ENCODE measurements at places on chromosomes 1 and 21. TPM values are rescaled to one million over a fixed set of nuclear protein-coding genes. Genes with fewer than 3 reads are reported as not detected.
A peak's percentile ranks its signal among the peaks of the same experiment; 100 is the strongest.

NTNG1 gene
- 0.57 TPM for total RNA-seq

RAD54L gene
- 0.97 TPM for total RNA-seq

ERRFI1 gene
- 10.2 TPM for total RNA-seq

DNA sequence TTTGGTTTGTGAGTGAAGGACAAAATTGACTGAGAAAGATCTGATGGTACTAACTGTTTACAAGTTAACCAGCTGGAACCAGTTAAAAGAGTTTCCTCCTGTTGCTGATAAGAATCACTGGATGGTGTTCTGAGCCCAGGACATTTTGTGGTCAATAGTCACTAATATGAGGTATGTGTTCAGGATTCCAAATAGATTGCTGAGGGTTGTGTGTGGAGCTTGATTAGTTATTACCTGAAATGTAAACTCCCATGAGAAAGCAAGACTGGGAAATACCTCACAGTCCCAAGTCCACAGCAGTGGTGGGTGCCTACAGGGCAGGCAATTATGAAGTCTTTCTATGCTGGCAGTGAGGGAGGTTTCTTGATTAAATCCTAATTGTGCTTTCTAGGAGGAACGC lies 164.6 kb downstream of the DNM3 start:
- DNase-seq, result no peak

DYRK3 gene
- total RNA-seq, result 22.2 TPM

MROH7 gene
- 7.0 TPM for total RNA-seq

DNA sequence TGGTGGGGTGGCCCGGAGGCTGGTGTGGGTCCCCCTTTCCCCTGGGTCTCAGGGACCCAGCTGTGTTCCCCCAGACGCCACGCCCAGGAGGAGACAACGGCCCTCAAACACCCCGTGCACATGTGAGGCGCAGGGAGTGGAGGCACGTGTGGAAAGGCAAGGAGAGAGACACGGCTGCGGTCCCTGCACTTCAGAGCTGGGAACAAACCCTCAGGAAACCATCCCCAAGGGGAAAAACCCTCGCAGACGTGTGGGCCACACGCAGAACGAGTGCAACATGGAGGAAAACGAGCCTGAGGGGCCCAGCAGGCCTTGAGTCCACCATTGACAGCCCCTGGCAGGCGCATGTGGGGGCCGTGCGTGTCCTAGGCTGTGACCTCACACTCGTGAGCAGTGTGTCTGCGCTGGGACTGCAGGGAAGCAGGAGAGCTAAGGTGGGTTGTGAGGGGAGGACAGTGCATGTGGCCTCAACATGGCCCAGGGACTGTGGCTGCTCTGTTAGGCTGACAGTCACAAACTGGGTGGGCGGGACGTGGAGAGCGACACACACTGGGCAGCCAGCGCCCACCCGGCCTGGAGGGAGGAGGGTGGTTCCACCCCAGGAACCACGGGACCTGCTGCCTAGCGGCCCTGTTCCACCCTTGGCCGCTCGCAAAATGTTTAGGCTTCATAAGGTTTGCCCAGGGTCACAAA lies 20.0 kb downstream of the ITGB2 start:
- no peak for DNase-seq

DNA sequence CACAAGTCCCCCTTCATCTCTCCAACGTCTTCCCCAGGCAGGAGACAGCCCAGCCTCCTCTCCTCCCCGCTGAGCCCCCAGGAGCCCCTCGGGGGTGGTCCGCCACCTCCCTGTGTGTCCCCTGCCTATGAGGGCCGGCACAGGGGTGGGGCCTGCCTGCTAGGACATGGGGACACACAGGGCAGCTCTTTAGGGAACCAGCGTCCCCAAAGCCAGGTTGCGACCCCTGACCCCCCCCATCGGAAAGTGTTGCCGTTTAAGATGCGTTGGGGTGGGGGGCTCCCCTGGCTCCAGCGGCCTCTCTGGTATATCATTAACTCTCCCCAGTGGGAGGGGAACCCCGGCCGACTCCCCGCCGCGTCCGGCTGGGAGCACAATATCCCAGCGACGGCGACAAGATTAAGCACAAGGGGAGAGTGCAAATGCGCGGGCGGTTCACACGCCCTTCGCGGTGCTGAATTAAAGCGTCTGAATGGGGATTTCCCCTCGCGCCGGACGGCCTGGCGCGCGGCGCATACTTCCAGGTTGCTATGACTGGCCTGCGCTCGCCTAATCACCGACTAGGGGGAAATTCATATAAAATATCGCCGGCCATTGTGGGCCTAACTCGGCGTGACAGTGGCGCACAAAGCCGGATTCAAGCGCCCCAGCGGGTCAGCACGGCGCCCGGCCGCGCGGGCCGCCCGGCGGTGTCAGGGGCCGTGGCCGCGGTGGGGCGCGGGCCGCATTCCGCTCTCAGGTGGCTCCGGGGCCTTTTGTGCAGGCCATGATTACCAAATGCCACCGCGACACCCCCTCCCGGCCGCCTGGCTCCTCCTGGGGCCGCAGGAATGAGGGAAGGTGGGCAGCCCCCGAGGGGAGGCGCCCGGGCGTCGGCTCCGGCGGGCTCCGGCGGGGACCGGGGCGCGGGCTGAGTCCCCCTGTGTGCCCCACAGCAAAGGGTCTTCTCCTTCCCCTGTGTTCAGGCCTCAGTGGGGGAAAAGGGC lies 30.9 kb downstream of the WNT3A start:
- peak; percentile 33 for DNase-seq

GRCh38 chr1:171929121-171929520 lies 87.8 kb downstream of the DNM3 start:
- DNase-seq, result no peak

GRCh38 chr1:105101261-105101660 lies 1351.6 kb downstream of the AMY1C start:
- DNase-seq, result no peak

GRCh38 chr1:247316590-247317197 lies 15.0 kb downstream of the ZNF496 start:
- no peak for DNase-seq

GOLPH3L gene
- total RNA-seq, result 15.1 TPM

GRCh38 chr1:223708651-223709268 lies 3.6 kb upstream of the CAPN2 start:
- no peak for DNase-seq

DNA sequence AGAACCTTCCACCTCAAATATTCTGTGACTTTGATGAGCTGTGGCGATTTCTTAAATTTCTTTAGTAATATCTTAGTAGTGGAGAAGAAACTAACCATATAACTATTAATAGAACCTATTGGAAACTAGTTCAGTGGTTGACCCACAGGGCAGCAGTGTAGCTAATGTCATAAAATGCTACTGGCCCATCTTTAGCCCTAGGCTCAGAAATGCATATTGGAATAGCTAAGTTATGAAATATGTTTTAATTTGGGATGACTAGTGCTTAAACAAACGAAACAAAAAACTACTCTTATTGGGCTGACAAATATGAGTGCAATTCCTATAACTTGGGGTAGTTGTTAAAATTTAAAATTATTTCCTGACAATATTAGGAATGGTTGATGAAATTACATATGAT lies 20.2 kb downstream of the MACO1 start:
- no peak for DNase-seq

DNA sequence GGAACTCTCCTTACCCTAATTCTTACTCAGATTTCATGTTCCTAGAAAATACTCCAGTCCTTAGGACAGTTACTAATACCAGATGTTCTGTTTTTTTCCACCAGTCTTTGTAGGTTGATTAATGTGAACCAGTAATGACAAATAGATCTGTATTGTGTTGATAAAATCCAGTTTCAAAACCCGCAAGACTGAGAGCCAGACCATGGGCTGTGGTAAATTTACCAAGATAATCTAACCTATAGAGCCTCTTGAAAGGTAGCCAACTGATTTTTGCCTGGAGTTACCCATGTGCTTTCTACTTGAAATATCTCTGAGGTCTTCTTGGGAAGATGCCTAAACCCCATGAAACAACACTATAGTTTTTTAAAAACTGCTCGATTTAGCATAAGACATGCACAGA lies 46.5 kb upstream of the CDC7 start:
- no peak for DNase-seq

GRCh38 chr1:9909234-9910046 lies 629 bp downstream of the CTNNBIP1 start:
- peak; percentile 60 for DNase-seq
